ENCODE measurements at places on chromosomes 5 and 9. TPM values are rescaled to one million over a fixed set of nuclear protein-coding genes. Genes with fewer than 3 reads are reported as not detected.

Gene LCN15
- polyA plus RNA-seq: not detected

Gene SGCD
- 0.35 TPM for polyA plus RNA-seq

Gene PCDHB7
- not detected for polyA plus RNA-seq

Gene NFIB
- polyA plus RNA-seq: 4.2 TPM

Gene PTPRD
- polyA plus RNA-seq: 7.0 TPM

- no peak overlapping the region for H3K27ac ChIP-seq
- H3K4me1 ChIP-seq: peaks cover 4% of the 10 kb centered on the region
- no peaks in the 10 kb centered on the region for H3K27me3 ChIP-seq
- no peaks in the 10 kb centered on the region for H3K36me3 ChIP-seq
These were observed 175.4 kb upstream of the ACTBL2 start for GRCh38 chr5:57658018-57658417.

- no peak for DNase-seq
- H3K4me3 ChIP-seq: no peak overlapping the region
- H3K36me3 ChIP-seq: peaks cover 13% of the 10 kb centered on the region
- H3K27ac ChIP-seq: no peak overlapping the region
- no peaks in the 10 kb centered on the region for H3K27me3 ChIP-seq
- H3K4me1 ChIP-seq: peaks cover 21% of the 10 kb centered on the region
These were observed 3.5 kb downstream of the CNOT8 start for GRCh38 chr5:154861946-154862345.

GRCh38 chr9:81819859-81820546, 108.2 kb upstream of the SPATA31D4 start:
- no peak overlapping the region for H3K4me3 ChIP-seq
- no peaks in the 10 kb centered on the region for H3K36me3 ChIP-seq
- H3K27ac ChIP-seq: peak overlapping the region; percentile 67
- peak; percentile 39 for DNase-seq
- peaks cover 16% of the 10 kb centered on the region for H3K4me1 ChIP-seq

GRCh38 chr5:104412649-104413240, 850.2 kb upstream of the NUDT12 start:
- no peaks in the 10 kb centered on the region for H3K4me1 ChIP-seq
- no peaks in the 10 kb centered on the region for H3K27me3 ChIP-seq
- no peak overlapping the region for H3K4me3 ChIP-seq
- no peak overlapping the region for H3K27ac ChIP-seq

- no peak for DNase-seq
- no peaks in the 10 kb centered on the region for H3K27me3 ChIP-seq
- H3K4me1 ChIP-seq: peaks cover 11% of the 10 kb centered on the region
- H3K4me3 ChIP-seq: no peak overlapping the region
These were observed 69.2 kb downstream of the SH3PXD2B start for GRCh38 chr5:172385010-172385563.

DNA sequence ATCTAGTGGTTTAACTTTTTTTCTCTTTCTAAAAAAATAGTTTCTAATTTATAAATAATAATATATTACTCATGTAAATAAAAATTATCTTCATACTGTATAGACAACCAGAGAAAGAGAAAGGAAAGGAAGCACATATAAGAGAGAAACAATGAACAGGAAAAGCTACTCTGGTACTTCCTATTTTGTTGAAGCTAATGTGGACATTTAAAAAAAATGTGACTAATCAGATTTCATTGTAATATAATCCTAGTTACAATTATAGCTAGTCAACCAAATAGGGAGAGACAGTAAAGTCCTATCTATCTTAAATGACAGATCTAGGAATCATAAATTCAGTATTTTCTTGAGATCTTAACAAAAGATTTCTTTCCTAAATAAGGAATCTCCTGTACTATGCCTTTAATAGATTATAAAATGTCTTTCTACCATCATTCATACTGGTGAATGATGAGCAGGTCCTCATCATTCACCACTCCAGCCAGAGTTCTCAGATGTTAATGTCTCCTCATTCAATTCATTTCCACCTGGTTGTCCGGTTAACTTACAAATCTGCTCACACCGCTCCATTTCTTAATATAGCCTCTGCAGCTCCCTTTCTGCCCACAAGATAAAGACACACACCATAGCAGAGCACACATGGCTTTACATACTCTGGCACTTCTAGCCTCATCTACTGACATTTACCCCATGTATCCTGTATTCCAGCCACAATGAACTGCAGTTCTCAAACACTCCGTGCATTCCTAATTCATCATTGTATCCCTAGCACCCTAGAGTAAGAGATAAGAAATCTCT, 30.9 kb downstream of the ZFR start:
- no peaks in the 10 kb centered on the region for H3K4me1 ChIP-seq
- H3K27me3 ChIP-seq: no peaks in the 10 kb centered on the region
- no peak for DNase-seq

- no peak overlapping the region for H3K4me3 ChIP-seq
- DNase-seq: no peak
- H3K27me3 ChIP-seq: peaks cover 18% of the 10 kb centered on the region
- H3K4me1 ChIP-seq: no peaks in the 10 kb centered on the region
- no peak overlapping the region for H3K27ac ChIP-seq
These were observed 11.3 kb downstream of the MSX2 start for GRCh38 chr5:174735498-174736330.

- no peak overlapping the region for H3K4me3 ChIP-seq
- H3K4me1 ChIP-seq: peaks cover 6% of the 10 kb centered on the region
- H3K36me3 ChIP-seq: no peaks in the 10 kb centered on the region
- H3K27me3 ChIP-seq: no peaks in the 10 kb centered on the region
- no peak overlapping the region for H3K27ac ChIP-seq
- no peak for DNase-seq
These were observed 14.3 kb upstream of the SLC30A5 start for GRCh38 chr5:69079556-69079955.

Data from liver (tissue), 10 donors.